Right kidney (tissue), 9 donors: ENCODE measurements at places on chromosomes 16 and 17.

DNA sequence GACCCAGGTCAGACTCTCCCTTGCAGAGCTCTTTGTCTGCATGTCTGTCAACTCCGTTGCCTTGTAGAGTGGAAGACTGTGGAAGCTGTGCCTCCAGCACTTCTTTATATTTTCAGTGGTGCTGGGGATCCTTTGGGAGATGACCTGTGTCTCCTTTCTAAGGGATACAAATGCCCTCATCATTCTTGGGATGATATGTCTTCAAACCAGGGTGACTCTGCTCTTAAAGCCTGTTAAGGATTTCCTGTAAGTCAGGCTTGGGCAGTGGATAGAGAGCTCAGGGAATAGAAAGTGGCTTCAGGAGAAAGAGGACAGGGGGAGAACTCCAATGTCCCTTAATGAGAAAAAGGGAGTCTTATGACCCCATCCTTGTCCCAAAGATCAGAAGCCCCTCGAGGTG lies 1.5 kb downstream of the HOXB3 start:
- DNase-seq: no peak

GRCh38 chr16:79609861-79610260 lies 9.3 kb upstream of the MAF start:
- DNase-seq: no peak

GRCh38 chr17:44959821-44960531 lies 8.1 kb downstream of the C1QL1 start:
- peak; percentile 71 for DNase-seq

GRCh38 chr17:50274142-50274896 lies at the start of gene TMEM92:
TMEM92 (plus strand) TSS chr17:50274466; CDS start chr17:50274502, 36 bp downstream.
- DNase-seq: no peak

DNA sequence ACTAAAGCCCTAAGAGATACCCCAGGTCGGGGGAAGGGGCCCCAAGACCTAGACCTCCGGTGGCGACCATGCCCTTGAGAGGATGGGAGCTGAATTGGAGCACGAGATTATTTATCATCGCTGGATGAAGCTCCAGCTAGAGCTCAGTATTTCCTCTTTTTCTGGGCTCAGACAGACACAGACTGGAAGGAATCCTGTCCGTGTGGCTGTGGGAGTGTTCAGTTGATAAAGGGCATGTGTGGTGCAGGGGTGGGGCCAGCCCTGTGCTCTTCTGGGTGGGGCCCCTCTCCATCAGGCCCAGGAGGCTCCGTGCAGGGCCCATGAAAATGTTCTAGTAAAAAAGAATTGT lies 6.3 kb upstream of the CBX4 start:
- no peak for DNase-seq

DNA sequence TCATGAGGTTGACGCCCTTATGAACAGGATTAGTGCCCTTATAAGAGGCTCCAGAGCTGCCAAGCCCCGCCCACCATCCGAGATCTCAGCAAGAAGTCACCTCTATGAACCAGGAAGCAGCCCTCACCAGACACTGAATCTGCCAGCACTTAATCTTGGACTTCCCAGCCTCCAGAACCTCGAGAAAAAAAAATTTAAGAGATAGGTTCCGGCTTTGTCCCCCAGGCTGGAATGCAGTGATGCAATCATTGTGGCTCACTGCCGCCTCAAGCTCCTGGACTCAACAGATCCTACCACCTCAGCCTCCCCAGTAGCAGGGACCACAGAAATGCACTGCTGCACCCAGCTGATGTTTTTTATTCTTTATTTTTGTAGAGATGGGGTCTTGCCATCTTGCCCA lies 22.5 kb upstream of the ADCY9 start:
- no peak for DNase-seq

DNA sequence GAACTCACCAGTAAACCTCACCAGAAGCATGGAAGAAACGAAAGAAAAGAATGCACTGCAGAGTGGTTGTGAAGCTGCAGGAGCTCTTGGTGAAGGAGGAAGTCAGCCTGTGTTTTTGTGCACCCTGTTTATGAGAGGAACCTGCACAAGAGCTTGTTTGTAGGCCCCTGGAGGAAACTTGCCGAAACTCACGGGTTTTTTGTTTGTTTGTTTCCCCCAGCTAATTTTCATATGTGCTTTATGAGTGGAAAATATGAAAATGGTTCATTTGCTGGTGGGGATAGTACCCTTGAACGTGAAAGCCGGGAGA lies 222.7 kb downstream of the C16orf95 start:
- no peak for DNase-seq

- no peak for DNase-seq
Observed at GRCh38 chr17:4509923-4510617, 11.4 kb downstream of the SPNS2 start.

- peak; percentile 58 for DNase-seq
Observed at GRCh38 chr17:81405411-81405872, 10.2 kb downstream of the BAHCC1 start.

GRCh38 chr16:84746875-84747274 lies 47.1 kb downstream of the USP10 start:
- no peak for DNase-seq

GRCh38 chr17:8137645-8138373 lies 13.9 kb upstream of the HES7 start:
- DNase-seq: no peak

DNA sequence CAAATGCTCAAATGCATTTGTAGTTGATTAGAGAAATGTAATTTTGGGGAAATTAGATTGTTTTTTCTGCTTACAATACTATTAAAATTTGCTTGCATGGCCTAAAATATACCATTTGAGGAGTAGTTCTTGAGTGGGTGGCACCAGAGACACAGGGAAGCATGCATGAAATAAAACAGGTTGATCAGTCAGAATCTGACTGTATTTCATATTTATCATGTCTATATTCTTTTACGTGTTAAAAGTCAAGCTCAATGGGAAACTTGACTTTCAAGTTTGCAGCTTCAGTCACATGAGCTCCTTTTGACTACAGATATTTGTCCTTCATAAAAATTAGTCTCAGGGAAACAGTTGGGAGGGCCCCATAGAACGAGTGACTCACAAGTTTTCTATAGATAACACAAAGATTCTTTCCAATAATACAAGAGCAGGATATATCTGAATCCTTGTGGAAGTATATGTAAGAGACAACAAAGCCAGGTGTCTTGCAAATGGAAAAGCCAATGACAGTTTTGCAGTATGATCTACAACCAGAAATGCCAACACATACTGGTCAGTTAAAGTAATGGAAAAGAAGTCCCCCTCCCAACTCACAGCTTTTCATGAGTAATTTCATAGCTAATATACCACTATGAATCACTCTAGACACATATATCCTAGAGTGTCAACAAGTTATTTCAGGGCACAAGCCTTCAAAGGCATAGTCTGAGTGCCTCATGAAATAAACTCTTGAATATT lies 42.2 kb upstream of the CORO6 start:
- DNase-seq: no peak

- no peak for DNase-seq
Observed at GRCh38 chr16:89744813-89745212, 23.5 kb downstream of the ZNF276 start.

GRCh38 chr17:1908699-1909309 lies 79.0 kb downstream of the RPA1 start:
- peak; percentile 67 for DNase-seq

DNA sequence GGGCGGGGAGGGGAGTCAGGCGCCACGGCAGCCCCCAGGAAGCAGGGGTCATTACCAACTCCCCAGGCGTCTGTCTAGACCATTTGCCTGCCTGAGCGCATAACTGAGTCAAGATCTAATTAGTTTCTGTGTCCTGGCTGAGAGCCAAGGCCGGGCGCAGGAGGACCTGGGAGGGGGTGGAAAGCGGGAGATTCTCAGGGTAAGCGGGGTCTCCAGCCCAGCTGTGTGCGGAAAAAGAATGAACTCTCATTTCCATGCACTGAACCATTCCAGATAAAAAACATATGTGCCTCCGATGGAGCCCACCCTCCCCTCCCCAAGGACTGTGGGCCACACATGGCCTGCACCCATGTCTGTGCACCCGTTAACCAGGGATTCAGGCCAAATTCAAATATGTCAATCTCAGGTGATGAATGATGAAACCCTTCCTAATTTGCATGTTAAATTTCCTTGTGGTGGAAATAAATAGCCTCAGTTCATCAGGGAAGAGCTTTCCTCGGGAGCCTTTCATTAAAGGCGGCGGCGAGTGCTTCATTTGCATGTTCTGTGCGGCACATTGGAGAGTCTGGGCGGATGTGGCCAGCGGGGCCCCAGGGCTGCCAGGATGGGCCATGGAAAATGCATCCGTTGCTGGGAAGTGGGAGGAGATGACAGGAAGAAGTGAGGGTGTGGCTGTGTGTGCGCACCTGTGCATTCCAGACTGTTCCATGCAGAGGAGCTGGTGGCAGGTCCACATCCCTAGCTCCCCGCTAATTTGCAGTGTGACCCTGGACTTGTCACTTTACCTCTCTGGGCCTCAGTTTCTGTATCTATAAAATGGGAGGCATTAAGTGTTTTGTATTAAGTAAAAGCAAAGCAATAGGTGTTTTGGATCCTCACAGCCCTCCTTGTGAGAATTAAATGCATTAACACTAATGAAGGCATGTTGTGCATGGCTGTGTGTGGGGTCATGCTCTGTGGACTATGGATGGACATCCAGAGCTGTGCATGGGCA lies 151.1 kb downstream of the SDK2 start:
- peak; percentile 57 for DNase-seq

DNA sequence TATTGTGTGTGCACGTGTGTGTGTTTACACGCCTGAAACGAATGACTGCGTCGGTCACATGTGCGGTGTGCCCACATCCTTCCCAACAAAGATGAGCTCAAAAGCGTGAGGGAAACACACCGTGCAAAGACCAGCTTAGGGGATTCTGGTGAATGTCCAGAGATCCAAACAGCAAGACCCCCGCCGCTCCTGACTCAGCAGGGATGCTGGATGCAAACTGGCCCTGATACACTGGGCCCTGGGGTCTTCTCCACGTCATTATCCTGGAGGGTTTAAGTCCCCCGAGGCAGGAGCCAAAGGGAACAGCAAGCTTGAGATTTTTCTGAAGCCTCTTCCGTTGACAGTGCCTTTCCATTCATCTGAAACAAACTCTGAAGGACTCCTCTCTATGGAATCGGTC lies 59.2 kb downstream of the TBC1D16 start:
- no peak for DNase-seq

- DNase-seq: peak; percentile 44
Observed at GRCh38 chr16:11329071-11329491, 16.2 kb upstream of the RMI2 start.

DNA sequence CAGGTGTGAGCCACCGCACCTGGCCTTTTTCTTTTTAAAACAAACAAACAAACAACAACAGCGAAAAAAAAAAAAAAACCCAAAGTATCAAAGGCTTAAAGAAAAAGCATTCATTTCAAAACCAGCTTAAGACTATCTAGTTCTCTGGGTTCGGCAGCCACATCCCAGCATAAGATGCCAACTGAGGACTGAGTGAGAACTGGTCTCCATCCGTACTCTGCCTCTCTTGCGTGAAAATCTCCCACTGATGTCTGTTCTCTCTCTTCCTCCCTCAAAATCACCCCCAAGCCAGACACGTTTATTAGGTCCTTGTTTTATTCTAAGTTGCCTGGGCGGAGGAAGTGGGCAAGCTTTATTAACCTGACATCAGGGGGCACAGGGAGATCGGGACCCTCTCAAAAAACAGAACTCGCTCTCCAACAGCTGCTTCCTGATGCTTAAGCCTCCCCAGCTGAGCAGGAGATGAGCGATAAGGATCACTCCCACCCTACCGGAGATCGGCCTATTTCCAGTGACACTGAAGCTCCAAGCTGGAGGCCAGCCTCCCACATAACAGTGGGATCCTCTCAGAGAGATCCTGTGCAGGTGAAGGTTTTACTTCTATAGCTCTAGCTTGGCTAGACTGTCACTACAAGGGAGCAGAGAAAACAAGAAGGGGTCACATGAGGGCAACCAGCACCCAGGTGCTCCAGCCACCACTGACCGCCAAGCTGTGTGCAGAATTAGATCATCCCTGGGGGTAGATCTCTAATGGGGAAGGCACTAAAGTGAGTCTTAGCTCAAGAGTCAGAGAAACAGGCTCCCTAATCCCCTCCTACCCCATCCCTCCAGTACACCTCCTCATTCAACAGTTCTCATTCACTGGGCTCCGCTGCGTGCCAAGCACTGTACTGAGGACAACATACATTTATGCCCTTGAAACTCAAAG lies 13.6 kb downstream of the CDC42EP4 start:
- no peak for DNase-seq

GRCh38 chr16:84069540-84069939 lies 26.9 kb upstream of the SLC38A8 start:
- no peak for DNase-seq

- no peak for DNase-seq
Observed at GRCh38 chr16:30699615-30700099, 686 bp downstream of the SRCAP start.

GRCh38 chr17:50322271-50322670 lies 23.7 kb upstream of the XYLT2 start:
- no peak for DNase-seq

DNA sequence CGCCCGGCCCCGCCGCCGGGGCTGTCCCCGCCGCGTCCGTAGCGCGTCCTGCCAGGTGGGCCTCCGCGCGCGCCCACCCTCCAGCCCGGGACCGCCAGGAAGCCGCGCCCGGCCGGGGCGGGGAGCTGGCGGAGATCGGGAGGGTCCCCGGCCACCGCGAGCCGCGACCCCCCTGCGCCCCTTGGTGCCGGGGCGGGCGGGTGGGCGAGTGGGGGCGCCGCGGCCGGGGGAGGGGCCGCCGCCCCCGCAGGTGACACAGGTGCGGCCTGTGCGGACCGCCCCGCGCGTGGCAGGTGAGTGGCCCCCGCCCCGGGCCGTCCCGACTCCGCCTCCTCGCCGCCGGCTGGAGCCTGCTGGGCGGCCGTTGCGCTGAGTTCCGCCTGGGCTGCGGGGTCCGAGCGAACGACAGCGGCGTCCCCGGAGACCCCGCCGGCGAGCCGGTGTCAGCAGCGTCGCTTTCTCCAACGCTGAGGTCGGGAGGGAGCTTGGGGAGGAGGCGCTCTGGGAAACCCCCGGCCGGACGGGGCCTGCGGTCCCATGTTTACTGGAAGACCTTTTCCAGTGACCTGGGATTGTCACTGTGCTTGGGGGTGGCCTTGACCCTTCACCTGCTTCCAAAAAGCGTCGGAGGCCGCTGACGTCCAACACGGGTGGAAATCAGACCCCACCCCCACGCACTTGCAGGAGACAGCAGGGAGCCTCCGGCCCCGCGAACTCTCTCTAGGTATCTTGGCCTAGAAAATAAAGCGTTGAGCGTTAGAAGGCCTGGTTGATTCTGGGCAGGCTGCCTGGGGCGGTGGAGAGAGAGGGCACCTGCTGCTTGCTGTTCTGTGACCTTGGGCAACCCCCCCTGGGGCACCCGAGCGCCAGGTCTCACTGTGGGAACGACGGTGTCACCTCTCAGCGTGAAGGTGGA lies 542 bp downstream of the KLHL36 start:
- DNase-seq: peak; percentile 61
